ENCODE measurements at places on chromosomes 13 and 19.

- no peak for DNase-seq
Measured at GRCh38 chr19:7823686-7824301, 6.2 kb upstream of the EVI5L start.

DNA sequence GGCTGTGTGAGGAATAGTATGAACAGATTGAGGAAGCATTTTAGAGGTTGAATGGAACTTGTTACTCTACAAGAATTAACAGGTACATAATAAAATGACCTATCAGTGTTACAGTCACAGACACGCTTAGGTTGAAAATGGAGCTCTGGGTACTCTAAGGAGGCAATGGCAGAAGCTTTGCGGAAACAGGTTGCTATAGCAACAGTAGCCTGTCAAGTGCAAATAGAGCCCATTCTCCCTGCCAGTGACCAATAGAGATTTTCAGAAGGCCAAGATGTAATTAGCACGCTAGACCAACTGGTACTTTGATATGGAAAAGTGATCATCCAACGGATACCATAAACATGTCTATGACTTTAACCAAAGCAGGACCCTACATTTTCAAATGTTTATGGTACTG, 148.5 kb upstream of the FREM2 start:
- no peak for DNase-seq

- DNase-seq, result no peak
Measured at GRCh38 chr19:47022140-47022536, 2.5 kb downstream of the NPAS1 start.

GRCh38 chr13:91426913-91427312, 28.5 kb downstream of the GPC5 start:
- DNase-seq, result no peak

DNA sequence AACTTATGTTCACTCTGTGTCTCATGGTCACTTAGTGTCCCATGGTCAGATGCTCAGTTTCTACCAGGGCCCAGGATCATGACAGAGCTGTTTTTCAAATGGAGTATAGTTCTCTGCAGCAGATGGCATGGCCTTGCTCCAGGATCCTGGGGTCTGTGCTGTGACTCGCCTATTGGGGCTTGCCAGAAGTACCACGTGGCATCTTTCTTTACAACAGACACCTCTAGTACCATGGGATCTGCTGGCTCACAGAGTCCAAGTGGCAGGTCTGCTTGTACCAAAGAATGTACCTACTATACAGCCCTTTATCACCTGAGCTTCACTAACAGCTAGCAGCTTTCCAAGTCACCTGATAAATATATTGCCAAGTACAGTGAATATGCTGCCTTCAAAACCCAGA, 6.0 kb upstream of the RNF6 start:
- no peak for DNase-seq

GRCh38 chr13:37029617-37030016, 29.0 kb downstream of the EXOSC8 start:
- no peak for DNase-seq

DNA sequence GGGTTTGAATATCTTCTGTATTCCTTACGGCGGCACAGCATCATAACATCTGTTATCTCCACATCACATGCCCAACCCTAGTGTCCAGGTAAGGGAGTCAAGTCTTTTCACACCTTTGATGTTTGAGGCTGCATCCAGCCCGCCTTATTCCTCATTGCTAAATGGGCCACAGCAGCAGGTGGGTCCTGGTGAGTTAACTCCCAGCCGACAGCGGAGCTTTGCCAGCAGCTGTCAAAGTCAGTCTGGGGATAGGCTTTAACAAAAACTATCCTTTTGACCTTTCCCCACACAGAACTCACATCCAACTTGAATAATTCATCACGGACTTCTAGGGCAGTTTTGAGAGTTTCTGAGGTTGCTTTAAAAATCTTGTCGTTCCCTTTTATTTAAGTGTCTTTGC, 235.1 kb downstream of the DLEU7 start:
- DNase-seq, result no peak

GRCh38 chr13:40190641-40191100, 475.8 kb downstream of the FOXO1 start:
- peak; percentile 72 for DNase-seq

- no peak for DNase-seq
Measured at GRCh38 chr19:44671400-44671799, at the start of gene CEACAM19. Gene CEACAM19, plus strand, starts transcription at chr19:44671482. Its CDS starts 450 bp downstream, at chr19:44671932.

GRCh38 chr13:53014495-53015443, 13.8 kb upstream of the OLFM4 start:
- DNase-seq, result no peak

DNA sequence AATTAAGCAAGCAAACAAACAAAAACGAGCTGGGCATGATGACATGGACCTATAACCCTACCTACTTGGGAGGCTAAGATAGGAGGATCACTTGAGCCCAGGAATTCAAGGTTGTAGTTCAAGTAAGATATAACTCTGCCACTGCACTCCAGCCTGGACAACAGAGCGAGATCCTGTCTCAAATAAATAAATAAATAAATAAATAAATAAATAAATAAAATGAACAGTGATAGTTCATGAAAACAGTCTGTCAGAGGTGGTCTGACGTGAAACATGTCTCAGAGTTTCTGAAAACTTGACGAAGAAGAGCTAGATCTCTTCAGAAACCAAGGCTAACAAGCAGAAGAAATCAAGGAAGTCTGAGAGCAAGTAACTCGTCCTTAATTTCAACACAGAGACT, 188.8 kb upstream of the GPC6 start:
- DNase-seq, result no peak

- DNase-seq, result no peak
Measured at GRCh38 chr19:411723-412355, 2.9 kb upstream of the C2CD4C start.

DNA sequence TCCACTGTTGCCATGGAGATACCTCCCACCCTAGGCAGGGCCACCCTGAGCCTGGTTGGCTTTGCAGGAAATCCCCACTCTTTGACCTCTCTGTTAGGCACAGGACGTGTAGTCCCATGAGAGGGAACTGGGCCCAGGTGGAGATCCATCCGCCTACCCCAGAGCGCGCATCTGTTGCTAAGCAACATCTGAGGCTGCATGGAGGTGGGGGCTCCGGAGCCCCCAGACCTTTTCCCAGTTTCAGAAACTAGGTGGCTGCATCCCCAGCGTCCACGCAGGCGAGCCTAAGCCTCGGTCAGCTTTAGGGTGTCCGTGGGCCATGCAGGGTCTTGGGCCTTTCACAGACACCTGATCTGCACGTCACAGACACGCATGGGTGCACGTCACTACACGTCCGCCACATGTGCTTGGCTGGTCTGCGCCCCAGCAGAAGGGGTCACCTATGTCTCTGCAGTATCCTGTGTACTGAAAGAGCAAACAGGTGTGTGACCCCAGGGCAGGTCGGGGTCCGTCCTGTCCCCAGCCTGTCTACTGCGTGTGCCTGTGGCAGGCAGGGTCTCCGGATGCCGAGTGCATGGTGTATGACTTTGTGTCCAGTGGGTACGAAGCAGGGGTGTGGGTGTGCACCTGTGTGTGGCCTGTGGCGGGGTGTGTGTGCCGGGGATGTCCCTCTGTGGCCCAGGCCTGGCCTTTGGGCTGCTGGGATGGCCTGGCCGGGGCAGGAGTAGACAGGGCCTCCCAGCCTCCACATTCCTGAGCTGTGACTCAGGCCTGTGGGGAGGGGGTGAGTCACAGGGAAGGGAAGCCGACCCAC, 4.1 kb upstream of the CIRBP start:
- DNase-seq, result no peak

- DNase-seq, result peak; percentile 19
Measured at GRCh38 chr13:78298657-78299056, 304.7 kb downstream of the POU4F1 start.

DNA sequence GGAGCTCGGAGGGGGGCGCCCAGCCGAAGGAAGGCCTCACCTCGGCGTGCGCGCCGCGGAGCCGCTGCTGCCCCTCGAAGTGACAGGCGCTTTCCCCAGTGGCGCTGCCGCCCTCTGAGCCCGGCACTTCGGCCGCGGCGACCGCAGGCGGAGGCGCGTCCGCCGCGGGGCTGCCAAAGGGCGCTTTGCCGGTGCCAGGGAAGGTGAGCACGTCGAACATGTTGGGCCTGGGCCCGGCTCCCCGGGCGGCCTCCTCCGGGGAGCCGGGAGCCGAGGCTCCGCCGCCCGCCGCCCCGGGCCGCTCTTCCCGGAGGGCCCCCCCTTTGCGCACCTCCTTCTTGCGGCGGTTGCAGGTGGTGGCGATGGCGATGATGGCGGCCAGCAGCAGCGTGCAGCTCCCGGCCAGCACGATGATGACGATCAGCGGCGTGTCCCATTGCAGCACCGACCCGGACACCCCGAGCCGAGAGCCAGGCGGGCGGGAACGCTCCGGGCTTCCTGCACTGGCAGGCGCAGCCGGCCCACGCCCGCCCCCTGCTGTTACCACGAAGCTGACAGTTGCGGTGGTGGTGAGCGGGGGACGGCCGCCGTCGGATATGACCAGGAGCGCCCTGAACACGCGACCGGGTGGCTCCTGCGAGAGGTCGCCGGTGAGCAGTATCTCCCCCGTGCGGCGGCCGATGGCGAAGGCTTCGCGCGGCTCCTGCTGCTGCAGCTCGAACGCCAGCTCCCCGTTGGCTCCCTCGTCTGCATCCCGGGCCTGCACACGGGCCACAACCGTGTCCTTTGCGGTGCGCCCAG, 2.5 kb downstream of the PCDH8 start:
- DNase-seq, result peak; percentile 63

DNA sequence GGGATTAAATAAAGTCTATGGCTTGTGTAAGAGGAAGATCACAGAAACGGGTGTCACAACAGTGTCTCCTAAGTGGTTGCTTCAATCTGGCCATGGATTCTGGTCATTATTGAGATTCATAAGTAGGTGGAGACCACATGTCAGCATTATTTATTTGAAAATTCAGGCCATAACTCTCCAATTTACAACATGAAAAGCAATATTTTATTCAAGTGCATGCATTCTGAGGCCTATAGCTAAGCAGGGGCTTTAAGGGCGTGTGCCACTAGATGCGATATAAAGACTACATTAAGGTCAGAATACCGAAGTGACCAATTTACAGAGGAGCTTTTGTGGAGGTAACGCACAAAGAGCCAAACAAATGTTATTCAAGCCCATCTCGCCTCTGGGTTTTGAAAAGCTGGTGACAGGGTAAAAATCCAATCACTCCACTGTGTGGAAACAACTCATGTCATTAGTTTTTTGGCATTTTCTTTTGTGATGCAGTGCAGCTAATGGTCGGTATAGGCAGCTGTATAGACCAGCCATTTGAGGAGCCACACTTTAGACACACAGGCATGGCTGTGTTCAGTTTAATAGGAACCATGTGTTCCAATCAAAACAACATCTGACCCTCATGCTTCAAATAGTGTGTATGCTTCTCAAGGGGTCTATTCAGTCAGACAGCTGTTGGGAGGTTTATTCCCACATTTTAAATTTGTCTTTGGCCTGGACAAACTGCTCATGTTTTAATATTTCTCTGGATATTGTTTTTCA, 123.7 kb downstream of the KL start:
- DNase-seq, result no peak

DNA sequence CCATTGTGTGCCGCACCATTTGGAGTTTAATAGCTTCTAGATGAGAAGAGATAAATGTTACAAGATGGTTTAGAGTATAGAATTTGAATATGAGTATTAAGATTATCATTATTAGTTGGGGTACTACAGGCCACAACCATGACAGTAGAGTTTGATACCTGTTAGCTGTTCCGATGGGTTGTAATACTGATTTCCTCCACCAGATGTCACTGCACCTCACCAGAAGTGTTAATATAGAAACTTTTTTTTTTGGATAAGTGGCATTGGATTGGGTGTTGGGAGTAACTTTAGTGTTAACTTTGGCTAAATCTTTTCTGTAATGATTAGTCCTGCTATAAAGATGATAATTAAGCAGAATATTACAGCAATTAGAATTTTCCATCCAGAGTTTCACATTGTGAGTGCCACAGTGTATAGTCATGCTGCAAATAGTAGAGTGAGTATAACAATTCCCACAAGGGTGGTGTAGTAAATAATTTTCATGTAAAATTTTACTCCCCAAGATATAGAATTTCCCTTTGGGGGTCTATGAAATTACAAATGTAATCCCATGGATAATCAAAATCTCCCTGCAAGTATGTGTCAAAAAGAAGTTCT, 56.3 kb downstream of the PSG3 start:
- DNase-seq, result peak; percentile 32

- DNase-seq, result no peak
Measured at GRCh38 chr19:55660991-55661390, 6.2 kb downstream of the U2AF2 start.

- DNase-seq, result peak; percentile 42
Measured at GRCh38 chr13:74289861-74290773, 155.9 kb upstream of the KLF12 start.

- DNase-seq, result no peak
Measured at GRCh38 chr13:93774506-93774905, 547.9 kb downstream of the GPC6 start.

GRCh38 chr13:37340901-37341670, 235.6 kb upstream of the CSNK1A1L start:
- DNase-seq, result no peak

GRCh38 chr19:3440082-3440481, 40.2 kb downstream of the SMIM24 start:
- DNase-seq, result peak; percentile 64

DNA sequence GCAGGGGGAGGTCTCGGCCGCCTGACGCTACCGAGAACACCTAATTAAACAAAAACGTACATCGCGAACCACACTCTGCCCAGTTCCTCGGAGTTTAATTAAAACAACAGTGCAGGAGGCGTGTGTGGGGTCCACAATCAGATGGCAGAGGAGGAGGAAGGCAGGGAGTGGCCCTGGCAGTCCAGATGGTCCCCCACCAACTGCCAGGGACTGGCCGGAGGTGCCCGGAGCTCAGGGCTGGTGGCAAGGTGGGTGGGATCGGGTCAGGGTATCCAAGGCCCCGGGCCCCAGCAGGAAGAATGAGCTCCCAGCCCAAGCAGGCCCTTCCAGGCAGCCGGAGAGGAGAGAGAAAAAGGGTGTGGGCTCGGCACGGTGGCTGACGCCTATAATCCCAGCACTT, 71.3 kb downstream of the PTPRS start:
- DNase-seq, result no peak

- DNase-seq, result no peak
Measured at GRCh38 chr13:76048131-76048530, 412.0 kb downstream of the LMO7 start.

GRCh38 chr19:24140099-24140498, 53.1 kb downstream of the ZNF254 start:
- DNase-seq, result no peak

Data from activated CD4-positive, alpha-beta T cell treated with anti-CD3 and anti-CD28 coated beads, Interleukin-10, Interleukin-2, amounts not matched to agents 100 ng/mL and 50 ng/mL, durations not matched to agents 16 hours and 8 hours (primary cell).